ENCODE measurements at places on chromosomes 3 and 15. TPM values are rescaled to one million over a fixed set of nuclear protein-coding genes. Genes with fewer than 3 reads are reported as not detected.

Gene TMEM207
- not detected for polyA plus RNA-seq

Gene LRRC34
- 1.5 TPM for polyA plus RNA-seq

Gene PTX3
- polyA plus RNA-seq: 0.20 TPM

Gene SPSB4
- not detected for polyA plus RNA-seq

Gene PRSS50
- polyA plus RNA-seq: not detected

Gene IL12A
- 5.3 TPM for polyA plus RNA-seq

Gene SLC12A1
- not detected for polyA plus RNA-seq

Gene LIPH
- not detected for polyA plus RNA-seq

Gene CLDN1
- not detected for polyA plus RNA-seq

Gene GPR171
- polyA plus RNA-seq: 0.91 TPM

Gene GRAMD2A
- not detected for polyA plus RNA-seq

Gene NEK10
- not detected for polyA plus RNA-seq

Gene TMEM108
- not detected for polyA plus RNA-seq

Gene GPR62
- polyA plus RNA-seq: not detected

Gene CCR2
- polyA plus RNA-seq: 0.58 TPM

Gene TM6SF1
- 2.2 TPM for polyA plus RNA-seq

Gene PRKCD
- polyA plus RNA-seq: 33.5 TPM

Gene ZPLD1
- polyA plus RNA-seq: not detected

Gene POPDC2
- polyA plus RNA-seq: 2.0 TPM

Gene P2RY13
- 0.14 TPM for polyA plus RNA-seq

Gene CLSTN2
- polyA plus RNA-seq: not detected

Gene SACM1L
- polyA plus RNA-seq: 19.2 TPM

Gene SYNPR
- polyA plus RNA-seq: not detected

Gene TLR9
- polyA plus RNA-seq: 4.1 TPM

Gene DUOX1
- 4.2 TPM for polyA plus RNA-seq

Gene RBP2
- polyA plus RNA-seq: not detected

Gene FAM107A
- polyA plus RNA-seq: not detected

Gene AHSG
- polyA plus RNA-seq: not detected

Gene CIP2A
- polyA plus RNA-seq: 5.3 TPM

Gene CALML4
- polyA plus RNA-seq: not detected

Gene CHRM5
- polyA plus RNA-seq: not detected

Gene GOLIM4
- polyA plus RNA-seq: 2.2 TPM
